ENCODE measurements at places on chromosomes 1 and 21. TPM values are rescaled to one million over a fixed set of nuclear protein-coding genes. Genes with fewer than 3 reads are reported as not detected.

ZNF593OS gene
- not detected for total RNA-seq

CRYBG2 gene
- total RNA-seq = 51.1 TPM

LEMD1 gene
- total RNA-seq = 10.4 TPM

TGFBR3 gene
- total RNA-seq = 1.7 TPM

LRRC71 gene
- total RNA-seq = not detected

STXBP3 gene
- total RNA-seq = 33.3 TPM

B4GALT2 gene
- 123 TPM for total RNA-seq

ARMH1 gene
- 1.1 TPM for total RNA-seq

C1orf116 gene
- 29.2 TPM for total RNA-seq

LRRN2 gene
- not detected for total RNA-seq

GON4L gene
- total RNA-seq = 16.0 TPM

ILDR2 gene
- total RNA-seq = 3.1 TPM

CYB5RL gene
- 0.72 TPM for total RNA-seq

ZYG11B gene
- 28.4 TPM for total RNA-seq

ATP1A4 gene
- total RNA-seq = not detected

RLF gene
- total RNA-seq = 37.1 TPM

SPATA21 gene
- total RNA-seq = not detected

KCNT2 gene
- 0.21 TPM for total RNA-seq

WNT4 gene
- 3.9 TPM for total RNA-seq

KRTAP13-2 gene
- not detected for total RNA-seq

SEC22B gene
- 19.3 TPM for total RNA-seq

CD5L gene
- not detected for total RNA-seq

KRTAP19-3 gene
- not detected for total RNA-seq

USH2A gene
- not detected for total RNA-seq

TSEN15 gene
- 21.2 TPM for total RNA-seq

FALEC gene
- not detected for total RNA-seq

MAN1C1 gene
- 0.64 TPM for total RNA-seq

TDRD10 gene
- total RNA-seq = not detected

GBP6 gene
- total RNA-seq = 38.6 TPM

VAV3 gene
- 0.96 TPM for total RNA-seq

RNASEL gene
- 5.8 TPM for total RNA-seq

GFI1 gene
- total RNA-seq = not detected

IGSF3 gene
- total RNA-seq = 66.9 TPM

OPRD1 gene
- under 0.01 TPM for total RNA-seq

ZNF697 gene
- total RNA-seq = 4.0 TPM

KRTAP10-12 gene
- not detected for total RNA-seq

DUSP10 gene
- 106 TPM for total RNA-seq

APCS gene
- total RNA-seq = not detected

HMGCL gene
- total RNA-seq = 45.5 TPM

VANGL1 gene
- 24.1 TPM for total RNA-seq

SHISAL2A gene
- total RNA-seq = not detected

F5 gene
- not detected for total RNA-seq

TFF2 gene
- total RNA-seq = not detected

AADACL3 gene
- total RNA-seq = not detected

ITGB3BP gene
- total RNA-seq = 15.8 TPM

IL24 gene
- 1.9 TPM for total RNA-seq

RPE65 gene
- not detected for total RNA-seq

HTR6 gene
- total RNA-seq = not detected

CELA2B gene
- not detected for total RNA-seq

PHLDA3 gene
- total RNA-seq = 233 TPM

ZNF648 gene
- total RNA-seq = not detected

LPAR3 gene
- total RNA-seq = 156 TPM

TP73 gene
- 0.24 TPM for total RNA-seq

CCDC30 gene
- total RNA-seq = 0.48 TPM

AIRE gene
- total RNA-seq = not detected

TNFRSF25 gene
- total RNA-seq = 21.0 TPM
